ENCODE measurements at places on chromosomes 1 and 21.

GRCh38 chr1:207892764-207893163 lies 18.2 kb downstream of the CD34 start:
- DNase-seq, result no peak

- no peak for DNase-seq
Observed at GRCh38 chr1:26459573-26460031, 12.6 kb upstream of the HMGN2 start.

DNA sequence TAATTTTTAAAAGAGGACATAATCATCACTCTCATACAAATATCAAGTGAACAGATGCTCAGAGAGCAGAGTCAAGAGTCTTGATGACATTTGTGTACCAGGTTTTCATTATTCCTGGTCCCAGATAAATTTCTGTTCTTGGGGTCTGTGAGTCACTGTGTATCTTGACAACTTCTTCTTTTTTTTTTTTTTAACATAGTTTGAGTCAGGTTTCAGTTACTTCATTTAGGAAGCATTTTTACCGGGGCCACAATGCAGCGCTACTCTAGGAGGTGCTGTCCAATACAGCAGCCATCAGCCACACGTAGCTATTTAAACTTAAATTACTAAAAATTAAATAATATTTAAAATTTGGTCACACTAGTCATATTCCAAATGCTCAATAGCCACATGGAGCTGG lies 188.1 kb upstream of the SAMSN1 start:
- no peak for DNase-seq

DNA sequence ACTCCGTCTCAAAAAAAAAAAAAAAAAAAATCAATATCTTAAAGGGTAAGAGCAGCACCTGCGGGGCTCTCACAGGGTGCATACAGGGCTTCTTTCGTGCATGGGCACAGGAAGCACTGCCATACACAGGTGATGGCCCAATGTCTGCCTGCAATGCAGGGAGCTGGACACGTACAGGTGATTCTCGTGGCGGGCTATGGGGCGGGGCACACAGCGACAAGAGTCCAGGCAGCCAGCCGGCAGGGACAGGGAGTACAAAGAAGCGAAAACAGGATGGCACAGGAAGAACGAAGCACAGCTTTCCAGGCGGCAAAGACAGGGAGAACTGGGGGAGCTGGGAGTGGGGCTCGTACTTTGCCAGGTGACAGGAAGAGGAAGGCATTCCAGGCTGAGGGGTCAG lies 1.6 kb downstream of the KIF17 start:
- no peak for DNase-seq

DNA sequence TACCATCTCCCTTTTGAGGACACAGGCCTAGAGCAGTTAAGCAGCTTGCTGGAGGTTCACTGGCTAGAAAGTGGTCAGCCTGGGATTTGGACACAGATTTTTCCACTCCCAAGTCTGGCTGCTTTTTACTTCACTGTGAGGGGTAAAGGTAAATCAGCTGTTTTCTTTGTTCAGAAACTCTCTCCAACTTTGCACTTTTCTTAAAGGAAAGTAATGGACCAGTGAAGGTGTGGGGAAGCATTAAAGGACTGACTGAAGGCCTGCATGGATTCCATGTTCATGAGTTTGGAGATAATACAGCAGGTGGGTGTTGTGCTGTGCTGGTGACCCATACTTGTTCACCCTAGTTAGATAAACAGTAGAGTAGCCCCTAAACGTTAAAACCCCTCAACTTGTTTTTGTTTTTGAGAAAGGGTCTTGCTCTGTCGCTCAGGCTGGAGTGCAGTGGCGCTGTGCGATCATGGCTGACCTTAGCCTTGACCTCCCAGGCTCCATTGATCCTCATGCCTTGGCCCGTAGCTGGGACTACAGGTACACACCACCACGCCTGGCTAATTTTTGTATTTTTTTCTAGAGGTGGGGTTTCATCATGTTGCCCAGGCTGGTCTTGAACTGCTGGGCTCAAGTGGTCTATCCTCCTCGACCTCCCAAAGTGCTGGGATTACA lies 4.2 kb downstream of the SOD1 start:
- DNase-seq, result no peak

- DNase-seq, result no peak
Observed at GRCh38 chr21:34522284-34522683, 10.3 kb upstream of the KCNE1 start.

- no peak for DNase-seq
Observed at GRCh38 chr1:115133440-115133839, 44.1 kb upstream of the TSPAN2 start.

- DNase-seq, result no peak
Observed at GRCh38 chr1:4081806-4082711, 182.0 kb upstream of the C1orf174 start.

DNA sequence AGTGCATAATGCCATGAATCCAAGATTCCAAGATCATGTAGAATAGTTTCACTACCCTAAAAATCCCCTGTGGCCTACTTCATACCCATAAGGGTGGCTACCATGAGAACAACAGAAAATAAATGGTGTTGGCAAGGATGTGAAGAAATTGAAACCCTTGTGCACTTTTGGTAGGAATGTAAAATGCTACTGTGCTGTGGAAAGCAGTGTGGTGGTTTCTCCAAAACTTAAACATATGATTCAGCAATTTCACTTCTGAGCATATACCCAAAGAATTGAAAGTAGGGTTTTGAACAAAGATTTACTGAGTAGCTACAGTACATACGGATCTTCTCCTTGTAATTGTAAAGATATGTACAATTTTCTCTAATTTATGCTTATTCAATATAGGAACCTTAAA lies 16.0 kb downstream of the FNBP1L start:
- no peak for DNase-seq

GRCh38 chr1:115496904-115497527 lies 144.8 kb upstream of the VANGL1 start:
- no peak for DNase-seq

- no peak for DNase-seq
Observed at GRCh38 chr1:206963740-206964139, 6.5 kb downstream of the FCAMR start.

DNA sequence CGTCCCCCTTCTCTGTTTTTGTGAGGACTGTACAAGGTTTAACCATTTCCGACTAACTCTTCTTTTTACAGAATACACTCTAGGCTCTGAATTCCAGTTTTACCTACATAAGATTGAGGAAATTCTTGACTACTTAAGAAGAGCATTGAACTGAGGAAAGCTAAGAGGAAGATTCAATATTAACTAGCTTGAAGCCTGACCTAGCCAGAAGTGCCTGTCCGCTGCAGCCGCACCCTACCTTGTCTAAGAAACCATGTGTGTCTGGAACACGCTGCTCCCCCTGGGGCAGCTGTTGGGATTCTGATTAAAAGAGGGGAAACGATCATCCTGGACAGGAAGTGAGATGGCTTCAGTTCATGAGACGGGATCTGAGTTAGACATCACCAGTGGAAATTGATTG lies 28.9 kb downstream of the CA6 start:
- DNase-seq, result no peak

GRCh38 chr1:36542962-36543515 lies 60.3 kb upstream of the CSF3R start:
- DNase-seq, result no peak
